ENCODE measurements at places on chromosomes 11 and 22. TPM values are rescaled to one million over a fixed set of nuclear protein-coding genes. Genes with fewer than 3 reads are reported as not detected.
A peak's percentile ranks its signal among the peaks of the same experiment; 100 is the strongest.

The TSSK2 gene
- not detected for total RNA-seq

The CHST1 gene
- 0.02 TPM for total RNA-seq

The LRRC56 gene
- 0.34 TPM for total RNA-seq

The OR51A4 gene
- total RNA-seq, result not detected

The BTBD10 gene
- 49.9 TPM for total RNA-seq

GRCh38 chr11:106176817-106177216, 99.4 kb downstream of the AASDHPPT start:
- DNase-seq, result no peak

DNA sequence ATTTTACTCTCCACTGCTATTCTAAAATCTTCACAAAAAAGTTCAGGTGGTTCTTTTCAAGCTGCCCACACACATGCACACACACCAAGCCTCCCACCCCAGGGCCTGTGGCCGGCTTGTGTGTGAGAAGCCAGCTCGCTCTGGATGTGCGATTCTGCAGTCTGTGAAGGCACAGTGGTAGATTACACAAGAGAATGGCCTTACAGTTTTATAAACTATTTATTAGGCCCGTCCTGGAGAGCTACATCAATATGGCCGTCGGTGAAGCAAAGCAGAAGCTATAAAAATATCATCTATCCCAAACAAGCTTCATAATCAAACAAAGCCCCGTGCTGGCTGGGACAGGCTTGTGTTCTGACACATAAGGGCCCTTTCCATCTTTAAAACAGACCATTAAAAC, 240.5 kb downstream of the OPCML start:
- DNase-seq, result no peak

DNA sequence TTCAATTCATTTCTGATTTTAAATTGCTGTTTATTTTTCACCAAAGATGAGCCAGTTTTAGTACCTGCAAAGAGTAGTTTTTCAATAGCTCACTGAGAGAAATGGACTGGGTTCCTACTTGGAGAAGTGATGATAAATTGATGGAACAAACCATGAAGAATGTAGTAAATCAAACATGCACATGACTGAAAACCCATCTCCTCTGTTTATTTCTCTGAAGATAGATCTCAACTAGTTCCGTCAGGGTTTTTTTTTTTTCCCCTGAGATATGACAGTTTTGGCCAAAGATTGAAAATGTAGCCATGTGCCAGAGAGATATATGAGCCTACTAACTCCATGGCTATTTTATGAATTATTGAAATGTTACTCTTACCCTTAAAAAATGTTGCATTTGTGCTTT, 239.6 kb downstream of the DDX10 start:
- DNase-seq, result no peak

GRCh38 chr11:13620063-13620462, 48.4 kb upstream of the FAR1 start:
- DNase-seq, result no peak

GRCh38 chr11:95305705-95306104, 74.7 kb upstream of the SESN3 start:
- DNase-seq, result no peak

DNA sequence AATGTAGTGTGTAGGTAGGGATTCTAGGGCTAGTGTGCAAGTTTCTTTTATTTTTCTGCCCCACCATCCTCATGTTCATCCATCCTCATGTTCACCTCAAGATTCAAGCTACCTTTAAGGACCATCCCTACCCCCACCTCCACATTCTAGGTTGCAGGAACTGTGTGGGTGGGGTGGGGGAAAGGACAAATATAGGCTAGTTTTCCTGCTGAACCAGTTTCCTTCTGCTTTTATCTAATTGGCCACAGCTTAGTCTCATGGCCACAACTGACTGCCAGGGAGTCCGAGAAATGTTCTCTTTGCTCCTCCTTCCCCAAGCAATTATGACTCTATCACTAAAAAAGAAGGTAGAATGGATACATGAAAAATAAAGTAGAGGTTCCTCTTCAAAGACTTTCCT, 179.0 kb upstream of the LARGE1 start:
- DNase-seq, result no peak

- DNase-seq, result peak; percentile 78
Measured at GRCh38 chr22:50030297-50031188, 18.0 kb upstream of the IL17REL start.

DNA sequence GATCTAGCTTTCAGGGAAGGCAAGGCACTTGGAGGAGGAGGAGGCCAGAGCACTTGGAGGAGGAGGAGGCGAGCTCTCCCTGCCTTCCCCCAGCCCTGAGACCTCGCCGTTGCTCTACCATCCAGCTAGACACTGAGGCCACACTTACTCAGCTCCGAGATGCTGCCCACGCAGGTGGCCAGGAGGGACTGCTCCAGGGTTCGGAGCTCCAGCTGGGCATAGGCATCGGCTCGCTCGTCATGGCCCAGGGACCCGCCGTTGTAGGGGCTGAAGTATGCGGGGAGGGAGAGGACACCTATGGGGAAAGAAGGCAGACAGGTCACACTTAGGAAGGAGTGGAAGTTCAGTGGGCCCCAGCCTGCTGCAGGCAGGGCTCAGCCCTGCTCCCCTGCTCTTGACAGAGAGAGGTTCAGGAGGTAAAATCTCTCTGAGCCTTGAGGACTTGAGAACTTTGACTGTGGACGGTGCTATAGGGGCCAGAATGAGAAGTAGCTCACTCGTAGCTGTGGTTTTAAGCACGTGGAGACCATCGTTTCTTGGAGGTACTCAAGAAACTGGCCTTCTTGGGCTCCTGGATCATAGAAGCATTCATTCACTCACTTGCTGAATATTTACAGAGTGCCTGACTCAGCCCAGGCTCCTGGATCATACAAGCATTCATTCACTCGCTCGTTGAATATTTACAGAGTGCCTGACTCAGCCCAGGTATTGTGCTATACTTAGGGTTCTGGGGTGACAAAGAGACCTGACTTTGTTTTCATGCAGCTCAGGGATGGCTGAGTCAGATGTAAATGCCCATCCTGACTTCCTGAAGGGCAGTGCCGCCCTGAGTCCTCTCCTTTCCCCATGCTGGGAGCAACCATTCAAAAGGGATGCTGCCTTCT, 99.2 kb downstream of the NAT10 start:
- DNase-seq, result peak; percentile 92

The LRRN4CL gene
- 1.7 TPM for total RNA-seq

The INS gene
- total RNA-seq, result not detected

GRCh38 chr11:28400331-28401100, 292.3 kb downstream of the METTL15 start:
- peak; percentile 66 for DNase-seq

GRCh38 chr11:9132203-9132878, 40.9 kb upstream of the SCUBE2 start:
- peak; percentile 25 for DNase-seq

GRCh38 chr11:94866231-94866822, 98.2 kb downstream of the AMOTL1 start:
- no peak for DNase-seq

DNA sequence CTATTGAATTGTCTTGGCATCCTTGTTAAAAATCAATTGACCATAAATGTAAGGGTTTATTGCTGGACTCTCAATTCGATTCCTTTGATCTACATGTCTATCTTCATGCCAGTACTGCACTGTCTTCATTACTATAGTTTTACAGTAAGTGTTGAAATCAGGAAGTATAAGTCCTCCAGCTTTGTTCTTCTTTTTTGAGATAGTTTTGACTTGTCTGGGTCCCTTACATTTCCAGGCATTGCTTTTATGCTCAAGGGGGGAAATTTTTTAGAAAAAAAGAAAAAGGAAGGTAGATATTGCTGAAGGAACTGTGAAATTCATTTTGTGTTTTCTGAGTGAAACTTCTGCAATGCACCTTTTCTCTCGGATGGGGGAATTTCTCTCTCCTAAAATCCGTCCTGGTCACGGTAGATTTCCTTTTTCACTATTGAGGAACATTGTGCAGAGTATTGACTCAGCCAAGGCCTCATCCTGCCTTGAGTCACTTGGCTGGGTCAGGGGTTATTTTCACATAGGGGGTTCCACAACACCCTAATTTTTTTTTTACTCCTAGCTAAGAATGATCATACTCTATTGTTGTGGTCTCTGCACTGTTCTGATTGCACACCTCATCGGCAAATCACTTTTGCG, 2.8 kb upstream of the ACER3 start:
- no peak for DNase-seq

DNA sequence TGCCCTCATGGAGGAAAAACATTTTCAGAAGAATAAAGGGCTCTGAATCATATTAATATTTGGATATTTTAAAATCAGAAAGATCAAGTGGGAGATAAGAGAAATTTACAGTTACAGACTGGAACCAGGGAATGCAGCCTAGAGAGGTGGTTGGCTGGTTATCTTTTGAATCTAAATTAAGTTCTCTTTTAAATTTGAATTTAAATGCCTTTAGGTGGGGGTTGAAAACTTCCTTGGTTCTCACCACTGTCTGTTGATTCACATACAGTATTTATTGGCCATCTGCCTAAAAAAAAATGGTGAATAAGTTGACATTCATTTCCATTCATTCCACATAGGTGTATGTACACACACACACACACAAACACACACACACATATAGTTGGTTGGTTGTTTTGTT, 35.7 kb upstream of the PTPRJ start:
- DNase-seq, result peak; percentile 55

- DNase-seq, result peak; percentile 92
Measured at GRCh38 chr11:9716275-9717039, 52.6 kb downstream of the SWAP70 start.

DNA sequence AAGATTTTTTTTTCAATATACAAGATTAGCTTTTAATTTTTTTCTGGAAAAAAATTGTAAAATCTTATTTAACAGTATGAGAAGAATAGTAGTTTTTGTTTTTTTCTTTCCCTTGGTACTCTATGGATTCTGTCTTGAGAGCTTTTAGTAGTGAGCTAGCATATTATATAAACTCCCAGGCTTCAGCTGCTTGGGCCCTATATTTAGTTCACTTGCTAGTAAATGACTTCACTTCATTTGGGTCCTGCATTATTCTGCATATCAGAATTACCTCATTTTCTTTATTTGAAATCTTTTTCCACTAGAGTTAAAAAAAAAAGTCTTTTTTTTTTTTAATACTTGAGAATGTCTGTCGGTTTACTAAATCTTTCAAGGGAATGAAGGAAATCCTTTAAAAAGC, 33.1 kb downstream of the HIPK3 start:
- no peak for DNase-seq

- DNase-seq, result peak; percentile 68
Measured at GRCh38 chr11:36258730-36259360, 30.4 kb downstream of the COMMD9 start.

The TEX12 gene
- total RNA-seq, result not detected

- no peak for DNase-seq
Measured at GRCh38 chr22:30221121-30221992, 25.2 kb downstream of the LIF start.

The PGA3 gene
- not detected for total RNA-seq

GRCh38 chr11:104028476-104029263, 7.8 kb upstream of the DDI1 start:
- DNase-seq, result peak; percentile 58

- DNase-seq, result no peak
Measured at GRCh38 chr22:41699264-41700107, at the start of gene MEI1. MEI1 (plus strand) TSS chr22:41699503; CDS start chr22:41699539, 36 bp downstream.

DNA sequence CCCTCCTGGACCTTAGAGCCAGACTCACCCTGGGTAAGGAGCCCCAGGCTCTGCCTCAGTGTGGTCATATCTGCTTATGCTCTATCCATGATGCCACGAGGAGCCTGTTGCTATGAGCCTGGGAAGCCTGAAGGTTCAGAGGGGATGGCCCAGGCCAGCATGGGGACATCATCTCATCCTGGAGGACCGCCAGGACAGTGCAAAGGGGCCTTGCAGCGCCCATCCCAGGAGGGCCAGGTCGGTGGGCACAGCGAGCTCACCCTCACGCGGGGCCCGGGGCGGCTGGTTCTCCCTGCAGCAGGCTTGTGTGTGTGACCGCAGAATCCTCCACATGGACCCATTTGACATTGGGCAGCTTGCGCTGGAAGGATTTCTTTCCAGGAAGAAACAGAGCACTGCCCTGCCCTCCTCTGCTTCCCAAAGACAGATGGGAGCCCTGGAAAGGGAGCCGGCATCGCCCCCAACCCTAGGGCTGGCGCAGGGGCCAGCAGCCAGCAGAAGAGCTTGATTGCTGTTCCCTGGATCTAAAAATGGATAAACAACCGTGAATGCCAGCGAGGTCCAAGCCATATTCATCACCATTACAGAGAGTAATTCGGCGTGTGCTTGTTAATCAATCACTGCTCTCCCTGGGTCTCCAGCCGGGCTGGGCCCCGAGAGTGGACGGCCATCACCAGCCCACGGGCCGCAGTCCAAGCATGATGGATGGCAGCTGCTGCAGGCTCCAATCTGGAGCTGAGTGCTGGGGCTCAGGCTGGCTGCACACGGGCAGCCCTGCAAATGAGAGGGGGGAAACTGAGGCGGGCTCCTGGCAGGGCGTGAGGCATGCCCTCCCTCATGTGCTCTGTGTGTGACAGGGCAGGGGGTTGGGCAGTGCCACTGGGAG, 739.7 kb downstream of the BRD1 start:
- no peak for DNase-seq

DNA sequence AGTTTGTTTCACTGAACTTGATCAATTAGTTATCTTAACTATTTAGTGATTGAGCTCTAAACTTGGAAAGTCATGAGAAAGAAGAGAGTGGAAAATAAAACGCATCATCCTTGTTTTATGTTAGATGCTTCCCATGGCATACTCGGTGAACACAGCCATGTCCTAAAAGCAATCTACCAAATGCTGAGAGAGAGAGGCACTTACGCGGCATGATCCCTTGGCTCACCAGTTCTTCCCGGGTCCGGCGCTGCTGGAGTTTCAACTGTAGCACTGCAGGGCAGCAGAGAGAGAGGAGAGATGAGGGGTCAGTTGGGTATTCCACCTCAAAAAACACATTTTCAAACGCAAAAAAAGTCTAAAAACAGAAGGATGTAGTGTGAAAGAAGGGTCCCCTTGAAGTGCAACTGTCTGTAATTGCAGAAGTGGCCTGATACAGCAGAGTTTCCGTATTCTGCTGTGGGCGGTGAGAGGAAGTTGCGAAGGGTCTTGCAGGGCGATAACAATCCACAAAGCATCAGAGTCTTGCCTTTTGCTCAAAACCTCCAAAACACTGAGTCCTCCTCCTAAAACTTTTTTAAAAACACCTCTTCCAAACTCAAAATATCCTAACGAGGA, 92.7 kb downstream of the SGSM3 start:
- DNase-seq, result no peak

All from M059J (cell line).